GM19239 (cell line): ENCODE measurements at places on chromosomes 1 and 21.

DNA sequence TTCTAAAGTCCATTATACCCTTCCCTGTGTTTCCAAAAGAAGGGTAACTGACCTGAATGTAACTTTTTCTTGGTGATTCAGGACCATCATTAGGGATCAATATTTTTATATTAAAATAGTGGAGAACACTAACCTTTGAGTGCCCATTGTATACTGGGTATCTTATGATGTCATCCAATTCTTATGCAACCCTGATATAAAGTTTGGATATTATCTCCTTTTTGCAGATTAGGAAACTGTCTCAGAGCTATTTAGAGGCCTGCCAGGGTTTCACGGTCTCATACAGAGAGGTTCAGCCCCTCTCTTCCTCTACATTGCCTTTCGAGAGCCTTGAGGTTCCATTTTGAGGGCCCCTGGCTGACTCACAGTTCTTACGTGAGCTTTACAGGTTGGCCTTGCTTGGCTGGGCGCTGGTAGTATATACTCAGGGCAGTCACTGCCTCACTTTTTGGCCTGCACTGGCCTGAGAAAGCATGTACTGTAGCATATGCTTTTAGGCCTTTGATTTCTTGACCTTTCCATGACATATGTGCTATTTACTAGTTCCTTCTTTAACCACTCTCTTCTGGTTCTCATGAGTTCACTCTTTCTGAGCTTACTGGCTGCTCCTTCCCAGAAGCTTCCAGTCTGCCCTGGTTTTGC, 15.7 kb upstream of the FOXO6 start:
- no peak for DNase-seq

GRCh38 chr1:153977250-153978240, at the start of gene JTB:
TSS of gene JTB (minus strand) at chr1:153977674. CDS start at chr1:153977252, 422 bp downstream.
- DNase-seq: peak; percentile 81

DNA sequence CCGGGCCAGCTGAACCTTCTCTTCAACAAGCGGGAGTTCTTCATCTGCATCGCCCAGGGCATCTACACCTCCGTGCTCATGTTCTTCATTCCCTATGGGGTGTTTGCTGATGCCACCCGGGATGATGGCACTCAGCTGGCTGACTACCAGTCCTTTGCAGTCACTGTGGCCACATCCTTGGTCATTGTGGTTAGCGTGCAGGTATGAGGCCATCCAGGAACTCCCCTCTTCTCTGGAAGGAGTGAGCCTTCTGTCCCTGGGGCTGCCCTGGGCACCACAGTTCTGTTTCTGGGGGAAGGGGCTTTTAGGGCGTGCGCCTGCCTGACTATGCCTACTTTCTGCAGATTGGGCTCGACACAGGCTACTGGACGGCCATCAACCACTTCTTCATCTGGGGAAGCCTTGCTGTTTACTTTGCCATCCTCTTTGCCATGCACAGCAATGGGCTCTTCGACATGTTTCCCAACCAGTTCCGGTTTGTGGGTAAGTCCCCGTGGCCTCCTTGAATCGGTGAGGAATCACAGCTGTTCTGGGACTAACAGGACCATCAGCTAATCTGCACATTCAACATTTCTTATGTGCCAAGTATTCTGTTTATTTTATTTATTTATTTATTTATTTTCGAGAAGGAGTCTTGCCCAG, 21.1 kb downstream of the ATP8B2 start:
- no peak for DNase-seq

DNA sequence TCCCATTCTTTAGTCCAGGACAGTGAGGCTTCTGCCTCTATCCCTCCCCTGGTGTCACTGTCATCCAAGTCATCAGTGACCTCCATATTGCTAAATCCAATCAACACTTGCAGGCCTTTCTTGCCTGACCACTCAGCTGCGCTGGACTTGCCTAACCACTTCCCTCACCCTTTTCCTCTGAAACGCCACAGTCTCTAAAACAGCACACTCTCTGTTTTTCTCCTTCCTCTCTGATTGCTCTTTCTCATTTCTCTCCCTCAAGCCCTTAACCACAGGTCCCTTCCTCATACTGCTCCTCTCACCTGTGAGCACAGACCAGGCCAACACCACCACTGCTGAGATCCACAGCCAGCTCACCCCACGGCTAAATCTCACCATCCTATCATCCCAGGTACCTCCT, 17.5 kb downstream of the TAL1 start:
- DNase-seq: no peak

GRCh38 chr1:93453911-93454310, 6.0 kb downstream of the FNBP1L start:
- no peak for DNase-seq

DNA sequence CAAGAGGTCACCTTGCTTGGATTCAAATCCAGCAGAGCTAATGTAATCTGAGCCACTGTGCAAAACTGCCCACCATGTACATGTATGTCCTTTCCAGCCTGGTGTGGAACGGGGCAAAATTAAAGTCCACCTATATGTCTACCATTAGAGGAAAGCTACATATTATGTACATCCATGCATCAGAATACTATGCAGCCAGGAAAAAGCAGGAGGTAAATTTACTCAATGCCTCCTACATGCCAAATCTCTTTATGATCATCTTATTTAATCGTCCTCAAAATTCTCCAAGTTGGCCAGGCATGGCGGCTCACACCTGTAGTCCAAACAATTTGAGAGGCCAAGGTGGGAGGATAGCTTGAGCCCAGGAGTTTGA, 6.3 kb upstream of the ZNF683 start:
- no peak for DNase-seq

DNA sequence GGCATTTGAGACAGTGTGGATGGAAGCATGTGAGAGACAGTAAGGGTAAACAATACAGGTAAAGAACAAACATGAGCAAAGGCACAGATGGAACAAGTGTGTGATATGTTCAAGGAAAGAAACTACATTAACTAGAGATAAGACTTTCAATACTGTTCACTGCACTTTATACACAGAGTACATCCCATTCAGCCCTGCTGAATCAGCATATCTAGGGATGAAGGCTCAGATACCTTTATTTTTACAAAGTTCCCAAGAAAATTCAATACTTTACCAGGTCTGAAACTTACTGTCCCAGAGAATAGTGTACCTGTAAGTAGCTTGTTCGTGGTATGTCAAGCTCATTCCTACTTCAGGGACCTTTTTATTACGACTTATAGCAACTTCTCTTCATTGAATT, 122.5 kb downstream of the LHX4 start:
- no peak for DNase-seq

GRCh38 chr21:25313829-25314228, 293.5 kb downstream of the MRPL39 start:
- DNase-seq: no peak

DNA sequence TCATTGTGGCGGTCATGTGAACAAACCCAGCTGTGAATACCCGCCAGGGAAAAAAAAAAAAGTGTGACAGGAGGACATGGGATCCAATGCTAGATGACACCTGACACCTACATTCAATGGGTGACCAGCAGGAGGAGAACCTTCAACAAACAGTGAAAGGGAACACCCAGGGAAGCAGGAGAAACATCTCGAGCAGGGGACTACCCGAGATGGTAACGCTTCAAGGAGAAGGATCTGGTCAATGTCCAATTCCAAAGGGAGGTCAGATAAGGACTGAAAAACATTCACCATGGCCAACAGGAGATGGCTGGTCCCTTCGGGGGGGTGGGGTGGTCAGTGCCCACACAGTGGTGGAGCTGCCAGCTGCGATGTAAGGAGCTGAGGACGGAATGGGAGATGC, 46.3 kb downstream of the PTPN14 start:
- DNase-seq: no peak

DNA sequence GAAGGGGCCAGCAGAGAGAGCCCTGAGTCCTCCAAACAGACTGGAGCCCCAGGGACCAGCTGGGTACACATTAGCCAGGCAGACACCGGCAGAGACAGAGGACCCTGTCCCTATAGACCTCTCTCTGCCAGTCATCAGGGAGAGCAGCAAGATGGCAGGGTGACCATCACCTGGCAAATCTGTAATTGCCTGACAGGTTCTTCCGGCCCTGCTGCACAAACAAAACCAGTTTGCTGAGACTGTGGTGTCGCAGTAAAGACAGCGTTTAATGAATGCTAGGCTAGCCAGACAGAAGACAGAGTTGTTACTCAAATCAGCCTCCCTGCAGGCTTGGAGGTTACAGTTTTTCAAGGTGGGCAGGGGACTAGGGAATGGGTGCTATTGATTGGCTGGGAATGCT, 618.9 kb downstream of the NPHP4 start:
- DNase-seq: no peak

DNA sequence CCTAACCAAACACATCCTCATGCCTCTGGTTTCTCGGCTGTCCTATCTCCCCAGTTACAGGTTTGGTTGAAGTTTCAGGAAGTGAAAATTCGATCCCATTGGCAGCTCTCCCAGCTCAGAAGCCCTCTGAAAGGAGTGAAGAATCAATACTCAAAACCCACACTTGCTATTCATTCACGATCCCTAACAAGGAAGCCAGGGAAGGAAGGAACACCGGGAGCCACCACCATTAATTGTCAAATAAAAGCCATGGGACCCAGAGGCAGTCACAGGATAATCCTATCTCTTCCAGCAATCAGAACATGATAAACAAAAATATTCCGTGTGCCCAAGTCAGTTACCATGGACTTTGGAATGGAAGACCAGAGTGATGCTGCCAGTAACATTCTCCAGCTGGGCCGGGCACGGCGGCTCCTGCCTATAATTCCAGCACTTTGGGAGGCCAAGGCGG, 7.0 kb downstream of the TMPRSS2 start:
- DNase-seq: no peak

DNA sequence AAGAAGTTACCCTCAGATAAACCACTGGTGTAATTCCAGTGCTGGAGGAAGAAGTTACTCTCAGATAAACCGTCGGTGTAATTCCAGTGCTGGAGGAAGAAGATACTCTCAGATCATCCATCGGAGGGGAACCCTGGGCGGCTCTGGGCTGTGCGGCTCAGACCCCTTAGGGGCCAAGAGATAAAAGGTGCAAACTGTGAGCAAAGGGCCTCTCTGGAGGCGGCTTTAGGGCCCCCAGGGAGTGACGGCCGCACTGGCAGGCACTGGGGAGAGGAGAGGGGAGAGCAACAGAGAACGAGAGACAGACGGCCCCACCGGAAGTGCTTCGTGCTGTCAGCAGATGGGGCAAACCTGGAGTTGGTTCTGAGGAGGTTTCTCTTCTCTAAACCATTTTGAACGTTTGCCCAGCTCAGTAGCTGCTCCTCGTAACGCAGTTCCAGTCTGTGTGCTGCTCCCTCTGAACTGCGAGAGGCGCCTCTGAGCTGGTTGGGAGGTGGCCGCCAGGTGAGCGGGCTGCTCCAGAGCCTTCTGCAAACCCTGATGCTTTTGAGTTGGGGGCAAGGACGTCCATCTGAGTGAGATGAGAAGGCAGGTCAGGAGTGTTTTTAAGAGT, 62.6 kb upstream of the COL6A1 start:
- no peak for DNase-seq

DNA sequence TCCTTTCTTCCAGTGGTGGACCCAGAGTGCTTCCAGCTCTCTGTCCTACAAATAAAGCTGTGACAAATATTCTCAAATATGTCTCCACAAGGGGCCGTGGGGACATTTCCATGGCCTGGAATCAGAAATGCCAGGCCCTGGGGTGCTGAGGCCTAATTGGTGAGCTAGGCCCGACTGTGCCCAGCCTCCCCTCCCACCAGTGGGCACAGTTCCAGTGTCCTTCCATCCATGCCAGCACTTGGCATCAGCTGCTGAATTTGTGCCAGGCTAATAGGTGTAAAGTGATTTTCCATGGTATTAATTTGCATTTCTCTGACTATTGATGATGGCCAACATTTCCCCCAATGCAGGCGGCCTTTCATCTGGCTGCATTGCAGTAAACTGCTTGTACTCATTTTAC, 48.5 kb upstream of the B3GALT5 start:
- no peak for DNase-seq

GRCh38 chr1:119253366-119253765, 112.9 kb upstream of the WARS2 start:
- no peak for DNase-seq

GRCh38 chr1:27600498-27601175, 3.3 kb downstream of the AHDC1 start:
- no peak for DNase-seq

GRCh38 chr1:107976431-107976830, 11.5 kb upstream of the VAV3 start:
- no peak for DNase-seq

GRCh38 chr1:214621236-214621635, 18.2 kb downstream of the CENPF start:
- no peak for DNase-seq

DNA sequence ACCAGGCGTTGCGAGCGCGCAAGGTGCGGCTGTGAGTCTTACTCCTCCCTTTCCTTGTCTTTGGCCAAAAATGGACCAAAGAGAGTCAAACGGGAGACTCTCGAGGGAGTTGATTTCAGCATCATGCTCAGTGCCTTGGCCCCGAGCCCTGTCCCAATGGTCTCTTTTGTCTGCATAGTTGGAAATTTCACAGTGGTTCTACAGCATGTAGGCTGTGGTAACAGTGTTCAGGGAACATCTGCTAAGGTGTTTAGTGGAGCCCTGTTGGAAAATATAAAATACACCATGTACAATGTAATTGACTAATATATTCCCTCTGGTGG, 2.7 kb downstream of the CACNA1E start:
- DNase-seq: no peak

DNA sequence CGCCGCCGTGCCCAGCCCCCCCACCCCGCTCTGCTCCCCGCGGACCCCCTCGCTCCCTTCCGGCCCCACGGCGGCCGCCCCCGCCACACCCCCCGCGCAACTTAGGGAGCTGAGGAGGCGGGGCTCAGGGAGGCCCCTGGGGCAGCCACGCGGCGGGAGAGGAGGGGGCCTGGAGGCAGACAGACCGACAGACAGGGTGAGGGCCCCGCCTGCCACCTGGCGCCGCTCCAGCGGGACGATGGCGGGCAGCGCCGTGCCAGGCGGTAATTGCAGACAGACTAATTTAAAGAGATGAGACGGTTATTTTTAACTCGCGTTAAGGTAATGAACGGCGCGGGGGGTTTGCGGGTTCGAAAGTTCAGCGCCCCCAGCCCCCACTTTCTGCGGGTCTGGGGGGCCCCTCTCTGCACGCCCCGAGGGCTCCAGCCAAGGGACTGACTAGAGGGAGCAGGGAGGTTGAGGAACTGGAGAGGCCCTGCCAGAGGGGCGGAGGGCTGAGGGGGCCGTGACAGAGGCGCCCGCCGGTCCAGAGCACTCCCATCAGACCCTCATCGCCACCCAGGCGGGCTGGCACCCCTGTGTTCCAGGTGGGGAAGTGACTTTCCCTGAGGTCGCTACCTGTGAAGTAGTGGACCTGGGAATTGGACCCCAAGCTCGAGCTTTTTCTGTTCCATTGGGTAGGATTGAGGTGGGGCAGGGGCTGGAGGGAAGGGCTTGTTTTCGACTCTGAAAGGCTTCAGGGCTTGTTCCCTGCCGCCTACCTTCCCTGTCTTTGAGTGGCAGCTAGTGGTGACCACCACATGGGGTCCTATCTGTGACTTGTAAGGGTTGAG, 5.4 kb downstream of the FOXO6 start:
- no peak for DNase-seq

GRCh38 chr1:44777547-44777946, 2.2 kb downstream of the RPS8 start:
- DNase-seq: no peak

GRCh38 chr1:5913078-5913845, 79.0 kb downstream of the NPHP4 start:
- DNase-seq: no peak
